ENCODE measurements at places on chromosomes 16 and 17.

- DNase-seq = no peak
Observed at GRCh38 chr16:87963400-87963799, 12.2 kb downstream of the BANP start.

DNA sequence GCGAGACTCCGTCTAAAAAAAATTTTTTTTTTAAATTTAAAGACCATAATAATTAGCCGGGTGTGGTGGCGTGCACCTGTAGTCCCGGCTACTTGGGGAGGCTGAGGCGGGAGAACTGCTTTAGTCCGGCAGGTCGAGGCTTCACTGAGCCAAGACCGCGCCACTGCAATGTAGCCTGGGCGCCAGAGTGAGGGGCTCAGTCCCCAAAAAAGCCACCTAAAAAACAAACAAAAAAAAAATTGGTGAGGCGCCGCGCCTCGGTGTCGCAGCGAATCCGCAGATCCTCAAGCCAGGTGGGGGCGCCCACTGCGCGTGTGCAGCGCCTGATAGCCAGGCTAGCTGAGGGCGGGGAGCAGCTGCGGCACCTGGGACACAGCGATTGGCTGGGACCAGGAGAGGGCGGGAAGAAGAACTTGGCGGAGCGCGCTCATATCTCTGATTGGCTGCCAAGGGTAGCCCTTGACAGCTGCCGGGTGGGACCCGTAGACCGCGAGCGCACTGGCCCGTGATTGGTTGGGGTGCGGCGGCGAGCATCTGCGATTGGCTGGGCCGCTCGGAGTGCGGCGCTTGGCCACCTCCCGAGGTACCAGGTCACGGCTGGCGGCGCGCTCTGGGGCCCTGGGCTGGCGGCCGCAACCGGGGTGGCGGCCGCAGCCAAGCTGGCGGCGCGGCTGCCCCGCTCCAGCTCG is 9.0 kb upstream of the CLDN9 start:
- peak; percentile 99 for DNase-seq

DNA sequence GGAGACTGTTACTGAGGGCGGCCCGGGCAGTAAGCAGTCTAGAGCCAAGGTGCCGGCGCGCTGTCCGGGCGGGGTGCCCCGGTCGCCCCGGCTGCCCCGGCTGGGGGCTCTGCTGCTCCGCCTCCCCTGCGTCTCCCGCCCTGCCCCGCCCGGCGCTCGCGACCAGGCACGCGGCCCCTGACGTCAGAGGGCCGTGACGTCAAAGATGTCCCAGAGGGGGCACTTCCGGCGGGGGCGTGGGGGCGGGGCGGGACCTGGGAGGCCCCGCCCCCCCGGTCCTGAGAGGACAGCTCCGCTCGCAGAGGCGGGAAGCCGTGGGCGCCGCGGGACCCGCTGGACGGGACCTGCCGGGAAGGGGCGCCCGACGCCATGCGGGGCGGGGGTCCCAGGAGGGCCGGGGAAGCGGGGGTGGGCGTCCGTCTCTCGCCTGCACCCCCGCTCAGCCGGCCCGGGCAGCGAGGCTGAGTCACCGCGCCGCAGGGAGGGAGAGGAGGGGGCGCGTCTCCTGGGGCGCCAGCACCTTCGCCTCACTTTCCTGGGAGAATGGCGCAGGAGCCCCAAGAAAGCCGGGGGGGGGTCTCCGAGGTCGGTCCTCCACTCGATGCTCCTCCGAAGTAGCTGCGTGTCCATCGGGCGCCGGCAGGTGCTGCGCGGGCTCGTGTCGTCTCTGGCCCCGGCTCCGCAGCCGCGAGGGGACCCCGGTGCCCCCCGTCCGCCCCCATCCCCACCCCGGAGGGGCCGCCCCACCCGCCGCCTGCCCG is 4.4 kb upstream of the HIC1 start:
- DNase-seq = peak; percentile 50

DNA sequence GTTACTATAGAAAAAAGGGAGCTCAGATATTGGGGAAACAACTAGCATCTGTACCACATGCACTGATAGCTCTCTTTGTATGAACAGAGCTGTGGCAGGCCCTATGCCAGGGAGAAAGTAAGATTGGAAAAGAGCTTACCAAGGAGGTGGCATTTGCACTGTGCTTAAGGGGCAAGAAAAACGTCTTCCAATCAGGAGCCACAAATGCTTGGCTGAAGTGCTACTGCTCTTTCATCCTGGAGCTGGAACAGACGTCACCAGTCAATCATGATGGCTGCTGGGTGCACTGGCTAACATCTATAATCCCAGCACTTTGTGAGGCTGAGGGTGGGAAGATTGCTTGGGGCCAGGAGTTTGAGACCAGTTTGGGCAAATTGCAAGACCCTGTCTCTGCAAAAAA is 218.5 kb downstream of the SEC14L1 start:
- DNase-seq = no peak

GRCh38 chr17:78969865-78970264 is 9.9 kb downstream of the LGALS3BP start:
- no peak for DNase-seq

GRCh38 chr17:32253117-32253611 is 12.5 kb upstream of the RHBDL3 start:
- DNase-seq = peak; percentile 62

- no peak for DNase-seq
Observed at GRCh38 chr16:19883296-19883965, 1.2 kb downstream of the GPRC5B start.

- no peak for DNase-seq
Observed at GRCh38 chr17:42414704-42415409, 8.2 kb downstream of the CAVIN1 start.

DNA sequence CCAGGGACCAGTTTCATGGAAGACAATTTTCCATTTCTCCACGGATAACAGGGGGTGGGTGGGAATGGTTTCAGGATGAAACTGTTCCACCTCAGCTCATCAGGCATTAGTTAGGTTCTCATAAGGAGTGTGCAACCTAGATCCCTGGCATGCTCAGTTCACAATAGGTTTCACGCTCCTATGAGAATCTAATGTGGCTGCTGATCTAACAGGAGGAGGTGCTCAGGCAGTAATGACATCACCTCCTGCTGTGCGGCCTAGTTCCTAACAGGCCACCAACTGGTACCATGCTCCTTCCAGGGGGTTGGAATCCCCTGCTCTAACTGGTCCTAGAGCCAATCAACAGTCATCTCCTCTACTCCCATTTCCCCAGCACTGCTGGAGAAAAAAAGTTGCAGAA is 19.9 kb downstream of the TEX14 start:
- DNase-seq = no peak

- DNase-seq = no peak
Observed at GRCh38 chr16:72029567-72030271, 21.2 kb downstream of the DHODH start.

DNA sequence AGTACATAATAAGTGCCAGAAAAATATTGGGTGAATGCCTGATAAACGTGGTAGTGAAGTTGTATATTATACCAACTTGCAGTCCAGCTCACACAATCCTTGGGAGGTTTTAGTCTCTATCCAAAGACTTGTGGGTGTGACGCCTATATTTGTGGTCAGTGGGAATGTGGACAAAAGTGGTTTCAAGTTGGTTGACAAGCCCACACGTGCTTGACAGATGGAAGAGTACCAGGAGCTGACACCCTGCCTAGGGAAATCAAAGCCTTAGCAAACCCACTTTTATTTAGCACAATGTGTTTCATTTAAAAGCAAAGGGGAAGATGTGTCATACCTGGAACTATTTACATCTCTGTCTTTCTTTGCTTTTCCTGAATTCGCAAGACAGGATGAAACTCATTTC is 79.0 kb downstream of the CA10 start:
- DNase-seq = no peak

- DNase-seq = no peak
Observed at GRCh38 chr17:7060165-7060891, 16.4 kb upstream of the SLC16A11 start.

GRCh38 chr16:84514874-84515835 is 10.7 kb upstream of the MEAK7 start:
- no peak for DNase-seq

GRCh38 chr17:41800601-41801373 is 11.0 kb downstream of the P3H4 start:
- DNase-seq = no peak

GRCh38 chr17:83014297-83014696 is 65.1 kb upstream of the METRNL start:
- DNase-seq = no peak

- no peak for DNase-seq
Observed at GRCh38 chr16:53974484-53975080, 270.6 kb downstream of the FTO start.

DNA sequence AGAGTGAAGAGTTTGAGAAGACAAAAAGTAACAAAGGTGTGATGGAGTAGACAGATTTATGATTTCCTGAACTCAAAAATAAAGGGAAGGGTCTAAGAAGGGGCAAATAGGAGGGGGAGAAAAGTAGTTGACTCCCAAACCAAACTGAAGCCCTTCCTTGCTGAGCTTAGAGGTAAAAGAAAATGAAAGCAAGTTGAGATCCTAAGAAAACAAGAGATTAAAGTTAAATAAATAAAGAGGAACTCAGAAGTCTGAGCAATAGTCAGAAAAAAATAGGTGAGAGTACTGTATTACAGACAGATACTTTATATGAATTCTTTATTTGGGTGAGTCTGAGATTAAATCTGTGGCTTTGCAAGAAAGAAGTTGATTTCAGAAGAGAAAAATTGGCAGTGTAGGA is 3.3 kb upstream of the PSMD12 start:
- DNase-seq = no peak

DNA sequence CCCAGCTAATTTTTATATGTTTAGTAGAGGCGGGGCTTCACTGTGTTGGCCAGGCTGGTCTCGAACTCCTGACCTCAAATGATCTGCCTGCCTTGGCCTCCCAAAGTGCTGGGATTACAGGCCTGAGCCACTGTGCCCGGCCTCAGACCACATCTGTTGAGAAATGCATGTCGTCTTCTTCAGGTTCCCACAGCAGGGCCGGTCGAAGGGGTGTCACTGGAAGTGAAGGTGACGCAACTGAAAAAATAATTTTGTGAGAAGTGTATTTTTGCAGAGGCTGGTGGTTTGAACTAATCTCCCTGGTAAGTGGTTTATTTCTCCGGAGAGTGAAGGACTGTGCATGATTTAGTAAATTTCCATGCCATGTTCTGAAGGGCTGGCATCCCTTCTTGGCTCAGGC is 33.4 kb upstream of the IL34 start:
- no peak for DNase-seq

DNA sequence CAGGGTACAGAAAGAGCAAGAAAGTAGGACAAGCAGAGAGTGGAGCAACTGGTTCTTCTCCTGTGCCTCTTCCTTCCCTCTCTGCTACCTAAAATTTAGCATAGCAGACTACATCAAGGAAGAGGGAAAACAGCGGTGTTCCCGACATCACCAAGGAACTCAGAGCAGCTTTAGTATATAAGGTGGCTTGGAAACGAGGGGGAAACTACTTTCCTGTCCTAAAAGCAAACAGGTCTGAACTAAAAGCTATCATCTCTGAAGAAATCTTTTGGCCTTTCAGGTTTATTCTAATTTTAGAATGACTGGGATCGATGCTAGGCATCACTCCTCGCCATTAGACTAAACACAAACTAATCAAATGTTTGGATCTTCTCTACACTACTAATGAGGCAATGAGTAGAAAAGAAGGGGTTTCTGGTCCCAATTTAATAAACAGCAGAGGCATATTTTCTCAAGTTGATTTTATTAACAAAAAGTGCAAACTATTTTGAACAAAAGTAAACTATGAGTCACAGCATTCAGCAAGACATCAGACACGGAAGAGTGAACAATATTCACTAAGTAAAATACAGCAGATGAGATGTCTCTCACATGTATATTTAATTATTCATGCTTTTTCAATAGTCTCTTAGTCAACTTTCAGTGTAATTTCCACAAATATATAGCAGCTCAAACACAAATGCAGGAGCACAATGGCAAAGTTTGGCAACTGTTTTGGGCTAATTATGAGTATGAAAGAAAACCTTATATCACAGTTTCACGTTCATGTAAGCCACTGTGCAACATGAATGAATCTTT is 108.7 kb downstream of the TRIM37 start:
- no peak for DNase-seq

- no peak for DNase-seq
Observed at GRCh38 chr17:79546386-79546785, 64.5 kb downstream of the RBFOX3 start.

GRCh38 chr17:45139533-45139920 is 4.0 kb downstream of the ACBD4 start:
- no peak for DNase-seq

GRCh38 chr17:79988185-79988971 is 47.3 kb downstream of the TBC1D16 start:
- DNase-seq = no peak

DNA sequence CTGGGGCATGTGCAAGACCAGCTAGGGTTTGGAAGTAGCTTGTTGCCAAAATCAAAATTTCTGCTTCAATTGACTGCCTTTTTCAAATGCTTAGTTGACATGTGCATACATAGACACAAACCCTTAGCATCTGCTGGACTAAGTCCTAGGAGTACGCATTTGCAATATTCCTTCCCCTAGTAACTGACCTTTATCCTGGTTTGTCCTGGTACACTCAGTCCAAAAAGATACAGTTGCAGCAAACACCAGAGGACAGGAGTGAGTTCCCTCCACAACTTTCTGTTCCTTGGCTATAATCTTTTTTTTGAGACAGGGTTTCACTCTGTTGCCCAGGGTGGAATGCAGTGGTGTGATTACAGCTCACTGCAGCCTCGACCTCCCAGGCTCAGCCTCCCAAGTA is 290.2 kb upstream of the ERCC4 start:
- no peak for DNase-seq

GRCh38 chr17:20109076-20109475 is 99.9 kb downstream of the SPECC1 start:
- DNase-seq = no peak

DNA sequence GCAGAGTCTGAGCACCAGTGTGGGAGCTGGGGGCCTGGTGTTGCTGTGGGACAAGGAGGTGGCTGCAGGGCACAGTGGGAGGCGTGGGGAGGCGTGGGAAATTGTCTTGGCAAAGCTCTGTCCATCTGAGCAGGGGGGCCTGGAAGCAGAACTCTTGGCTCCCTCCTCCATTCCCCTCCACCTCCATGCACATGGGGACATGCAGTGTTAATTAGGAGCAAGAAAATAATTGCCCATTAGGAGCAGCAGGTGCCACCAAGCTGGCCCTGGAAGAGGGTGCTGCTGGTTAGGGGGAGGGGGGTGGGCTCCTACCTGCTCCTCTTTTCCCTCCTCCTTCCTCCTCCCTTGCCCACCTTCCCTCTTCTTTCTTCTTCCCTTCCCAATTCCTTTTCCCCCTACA is 4.5 kb downstream of the TTYH2 start:
- no peak for DNase-seq

- no peak for DNase-seq
Observed at GRCh38 chr16:22296225-22297113, 740 bp upstream of the POLR3E start.

- DNase-seq = no peak
Observed at GRCh38 chr16:84047206-84047605, 4.6 kb upstream of the SLC38A8 start.

- DNase-seq = no peak
Observed at GRCh38 chr16:9679213-9679767, 502.9 kb downstream of the GRIN2A start.

GRCh38 chr17:57988301-57989250 is 522 bp upstream of the VEZF1 start:
- DNase-seq = peak; percentile 55

DNA sequence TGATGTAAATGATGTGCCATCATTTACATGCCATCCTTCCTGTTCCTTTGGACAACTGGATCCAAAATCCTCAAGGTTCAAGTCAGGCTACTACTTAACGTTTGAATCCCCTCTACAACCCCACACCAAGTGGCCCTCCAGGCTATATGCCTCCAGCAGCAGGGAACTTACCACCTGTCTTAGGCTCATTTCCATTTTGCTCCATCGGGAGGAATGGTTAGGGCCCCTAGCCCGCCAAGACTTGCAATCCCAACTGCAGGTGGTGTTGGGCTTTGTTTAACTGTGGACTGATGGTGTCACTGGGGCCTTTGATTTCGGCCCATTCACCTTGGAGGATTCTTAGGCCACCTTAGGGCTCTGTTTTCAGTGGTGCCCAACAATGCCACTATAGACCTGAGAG is 9.7 kb downstream of the HNF1B start:
- DNase-seq = no peak
